ENCODE measurements at places on chromosomes 11 and 22.

GRCh38 chr11:59259867-59260475 is 47.2 kb upstream of the MPEG1 start:
- no peak for DNase-seq

- no peak for DNase-seq
These were observed 82.9 kb downstream of the MAML2 start for GRCh38 chr11:96260067-96260511.

GRCh38 chr11:69787457-69787856 is 12.3 kb upstream of the FGF4 start:
- no peak for DNase-seq

DNA sequence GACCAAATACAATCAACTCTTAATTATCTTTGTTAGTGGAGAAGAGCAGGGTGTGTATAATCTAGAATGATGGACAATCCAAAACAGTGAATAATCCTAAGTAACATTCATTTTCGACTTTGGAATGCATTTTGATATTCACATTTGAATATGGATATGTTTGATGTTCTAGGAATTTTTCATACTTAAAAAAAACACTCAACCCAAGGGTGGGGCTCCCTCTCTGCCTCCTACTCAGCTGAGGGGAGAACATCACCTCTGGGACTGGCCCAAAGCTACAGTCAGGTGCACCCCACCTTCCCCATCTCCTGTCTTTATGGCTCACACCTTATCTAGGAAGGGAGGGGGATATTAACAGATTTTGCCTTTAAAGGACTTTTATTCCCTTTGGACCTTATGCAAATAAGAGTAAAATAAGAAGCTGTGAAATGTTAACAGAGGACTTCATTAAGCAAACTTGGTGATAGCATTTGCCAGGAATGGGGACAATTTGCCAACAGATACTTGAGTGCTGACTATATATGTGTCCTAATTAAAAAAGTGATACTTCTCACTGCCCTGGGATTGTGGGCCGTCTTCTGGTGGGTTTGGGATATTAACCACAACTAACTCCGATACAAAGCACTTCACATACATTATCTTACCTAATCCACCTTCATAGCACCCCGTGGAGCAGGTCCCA is 187.0 kb downstream of the ST3GAL4 start:
- no peak for DNase-seq

GRCh38 chr11:131598305-131598704 is 227.9 kb downstream of the NTM start:
- DNase-seq: no peak

DNA sequence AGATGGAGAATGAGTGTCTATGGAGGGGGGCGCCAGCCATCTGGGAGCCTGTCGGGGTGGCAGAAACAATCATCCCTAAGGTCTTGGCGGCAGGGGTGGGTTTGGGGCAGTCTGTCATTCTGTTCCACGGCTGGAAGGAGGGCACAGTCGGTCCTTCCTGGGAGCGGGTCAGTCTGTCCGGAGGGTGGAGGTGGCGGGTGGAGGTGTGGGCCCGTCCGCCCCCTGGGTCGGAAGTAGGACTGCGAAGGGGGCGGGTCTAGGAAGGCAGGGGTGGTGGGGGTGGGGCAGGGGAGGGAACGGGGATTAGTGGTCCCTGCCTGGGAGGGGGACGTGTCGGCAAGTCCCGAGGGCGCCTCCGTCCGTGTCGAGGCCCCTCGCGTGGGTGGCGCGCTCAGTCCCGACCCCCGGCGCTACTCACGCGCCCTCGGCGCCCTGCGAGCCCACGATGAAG is 461 bp downstream of the TBC1D10A start:
- DNase-seq: no peak

DNA sequence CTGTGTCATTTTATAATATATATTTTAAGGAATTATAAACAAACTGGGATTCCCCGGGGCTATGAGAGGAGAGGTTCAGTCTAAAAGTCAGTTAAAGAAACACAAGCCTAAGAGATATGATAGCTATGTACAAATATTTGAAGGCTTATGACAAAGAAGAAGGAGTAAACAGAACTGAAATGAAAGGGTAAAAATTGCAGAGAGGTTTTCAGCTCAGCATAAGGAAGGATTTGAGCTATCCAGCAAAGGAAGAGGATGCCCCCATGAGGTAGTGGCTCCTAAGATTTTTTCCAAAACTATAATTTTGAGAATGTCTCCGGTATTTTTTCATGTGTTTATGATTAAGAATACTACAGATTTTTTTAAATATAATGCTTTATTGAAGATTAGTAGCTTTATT is 57.9 kb upstream of the ANGPTL5 start:
- no peak for DNase-seq

GRCh38 chr22:22835242-22835641 is 52.4 kb upstream of the IGLL5 start:
- DNase-seq: no peak

DNA sequence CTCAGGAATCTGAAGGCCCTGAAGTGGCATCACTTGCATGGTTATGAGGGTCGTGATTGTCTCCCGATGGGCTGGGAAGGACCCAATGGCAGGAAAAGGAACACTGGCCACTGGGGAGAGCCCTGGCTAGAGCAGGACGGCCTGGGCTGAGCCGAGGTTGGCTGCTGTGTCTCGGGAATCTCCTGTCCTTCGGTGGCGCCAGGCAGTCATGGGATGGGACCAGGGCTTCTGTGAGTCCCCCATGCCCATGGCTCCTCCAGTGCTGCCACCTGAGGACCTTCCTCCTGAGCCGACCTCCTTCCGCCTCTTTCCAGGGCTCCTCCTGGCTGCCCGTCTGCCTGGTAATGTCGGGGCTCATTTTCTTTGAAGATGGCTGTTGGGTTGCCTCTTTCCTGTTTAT is 1394.0 kb downstream of the BRD1 start:
- DNase-seq: no peak

DNA sequence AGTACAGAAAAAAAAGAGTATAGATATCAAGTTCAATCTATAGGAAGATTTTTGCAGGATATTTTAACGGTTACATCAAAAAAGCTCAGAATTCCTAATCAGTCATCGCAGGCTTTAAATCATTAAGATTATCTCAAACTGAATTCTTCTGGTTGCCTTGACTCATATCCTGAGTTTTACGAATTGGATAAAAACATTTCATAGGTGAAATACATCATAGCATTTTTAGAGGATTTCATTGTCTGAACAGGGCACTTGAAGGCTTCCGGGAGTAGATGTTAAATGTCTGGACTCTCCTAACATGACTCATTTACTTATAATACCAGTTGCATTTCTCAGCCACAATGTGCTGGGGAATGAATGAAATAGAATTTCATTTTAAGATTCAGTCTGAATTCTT is 2216.6 kb upstream of the RAG2 start:
- no peak for DNase-seq

GRCh38 chr22:45603619-45604018 is 68.0 kb upstream of the ATXN10 start:
- DNase-seq: no peak

- DNase-seq: no peak
These were observed 52.5 kb upstream of the TTC12 start for GRCh38 chr11:113261709-113262475.

Data from BJ (cell line).